ENCODE measurements at places on chromosomes 13 and 19.

DNA sequence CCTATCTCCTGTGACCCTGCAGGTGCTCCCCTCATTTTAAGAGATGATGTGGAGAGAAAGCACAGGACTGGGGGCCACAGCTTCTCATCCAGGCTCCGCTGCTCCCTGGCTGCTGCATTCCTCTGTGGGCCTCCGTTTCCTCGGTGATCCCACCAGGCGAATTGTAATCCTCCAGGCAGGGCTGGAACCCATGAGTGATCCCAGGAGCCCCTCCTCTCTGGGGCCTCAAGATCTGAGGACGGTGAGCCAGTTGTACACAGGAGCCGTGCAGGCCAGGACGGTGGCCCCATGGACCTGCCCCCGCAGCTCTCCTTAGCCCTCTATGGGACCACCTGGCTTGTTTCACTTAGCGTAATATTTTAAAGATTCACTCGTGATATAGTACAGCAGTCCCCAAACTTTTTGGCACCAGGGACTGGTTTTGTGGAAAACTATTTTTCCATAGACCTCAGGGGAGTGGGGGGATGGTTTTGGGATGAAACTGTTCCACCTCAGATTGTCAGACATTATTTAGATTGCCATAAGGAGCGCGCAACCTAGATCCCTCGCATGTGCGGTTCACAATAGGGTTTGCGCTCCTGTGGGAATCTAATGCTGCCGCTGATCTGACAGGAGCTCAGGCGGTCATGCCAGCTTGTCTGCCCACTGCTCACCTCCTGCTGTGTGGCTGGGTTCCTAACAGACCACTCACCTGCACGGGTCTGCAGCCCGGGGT lies 5.6 kb downstream of the FFAR3 start:
- DNase-seq: no peak

DNA sequence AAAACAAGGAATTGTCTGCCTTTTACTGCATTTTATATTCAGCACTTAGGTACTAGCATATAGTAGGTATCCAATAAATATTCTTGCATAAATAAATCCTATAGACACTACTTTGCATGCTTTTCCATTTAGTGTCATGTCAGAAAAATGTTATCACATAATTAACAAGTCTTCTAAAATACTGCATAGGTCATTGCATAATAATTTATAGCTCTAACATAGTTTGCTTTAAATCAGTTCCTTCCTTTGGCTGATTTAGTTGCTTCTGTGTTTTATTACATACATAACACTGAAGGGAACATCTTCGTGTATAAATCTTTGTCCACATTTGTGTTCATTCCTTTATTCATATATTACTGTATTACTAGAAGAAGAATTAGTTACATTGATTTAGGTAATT lies 36.2 kb downstream of the WASF3 start:
- no peak for DNase-seq

GRCh38 chr13:21709697-21710096 lies 38.8 kb downstream of the FGF9 start:
- DNase-seq: no peak

GRCh38 chr13:79678100-79678499 lies 197.1 kb downstream of the NDFIP2 start:
- no peak for DNase-seq

- DNase-seq: no peak
Measured at GRCh38 chr13:35714121-35714520, 237.6 kb upstream of the MAB21L1 start.

DNA sequence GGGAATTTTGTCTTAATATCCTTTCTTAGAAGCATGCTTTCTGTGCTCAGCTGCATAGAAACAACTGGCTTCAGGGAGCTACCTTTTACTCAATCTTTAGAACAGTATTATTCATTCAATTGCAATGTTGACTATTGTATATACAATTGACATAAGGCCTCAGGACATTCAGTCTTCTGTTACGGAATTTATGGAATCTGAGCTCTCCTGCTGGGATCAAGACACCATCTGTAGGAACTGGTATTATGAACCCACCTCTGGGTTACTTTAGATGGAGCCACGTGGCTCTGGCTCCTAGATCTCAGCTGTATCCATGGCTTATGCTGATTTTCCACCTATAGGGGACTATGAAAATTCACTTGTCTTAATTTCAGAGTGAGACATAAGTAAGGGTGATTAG lies 716.2 kb upstream of the GPC6 start:
- no peak for DNase-seq

- DNase-seq: no peak
Measured at GRCh38 chr13:113146750-113147149, 11.7 kb upstream of the PROZ start.

- DNase-seq: peak; percentile 63
Measured at GRCh38 chr19:12994701-12995595, at the start of gene NFIX. TSS of gene NFIX (plus strand) at chr19:12995475. CDS start at chr19:12995838, 363 bp downstream.

DNA sequence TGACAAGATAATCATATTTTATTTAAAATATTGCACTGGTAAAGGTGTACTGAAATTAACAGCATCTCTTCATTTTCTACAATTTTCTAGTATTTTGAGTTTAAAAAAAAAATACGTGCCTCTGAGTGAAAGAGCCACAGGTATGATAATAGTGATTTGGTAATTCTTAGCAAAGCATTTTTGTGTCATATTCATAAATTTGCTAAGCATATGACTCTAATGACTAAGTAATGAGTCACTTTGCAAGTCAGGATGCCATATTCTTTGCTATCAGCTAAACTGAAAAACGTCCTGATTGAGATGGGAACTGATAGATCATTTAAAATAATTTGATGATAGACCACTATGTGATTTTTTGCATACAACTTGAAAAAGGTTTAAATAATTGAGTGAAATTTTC lies 136.1 kb upstream of the IRS2 start:
- DNase-seq: no peak

All from left kidney (tissue), 8 donors.